ENCODE measurements at places on chromosomes 11 and 22.

DNA sequence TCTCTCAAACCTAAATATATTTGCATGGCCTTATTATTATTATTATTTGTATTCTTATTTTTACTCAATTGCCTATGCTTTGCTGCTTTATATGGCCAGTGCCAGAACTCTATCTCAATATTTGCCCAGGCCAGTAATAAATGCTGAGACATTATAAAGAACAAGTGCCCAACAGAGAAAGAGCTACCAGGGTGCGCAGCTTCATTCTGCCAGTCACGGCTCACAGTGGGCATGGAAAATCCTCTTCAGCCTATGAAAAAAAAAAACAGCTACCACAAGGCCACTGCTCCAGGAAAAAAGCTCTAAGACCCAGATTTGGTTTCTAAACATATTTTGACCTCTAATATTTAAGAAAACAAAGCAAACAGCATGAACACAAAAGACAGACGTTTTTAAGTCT is 1223.6 kb downstream of the LRRC4C start:
- no peak for DNase-seq

GRCh38 chr22:26555478-26555877 is 34.5 kb downstream of the TPST2 start:
- DNase-seq = no peak

DNA sequence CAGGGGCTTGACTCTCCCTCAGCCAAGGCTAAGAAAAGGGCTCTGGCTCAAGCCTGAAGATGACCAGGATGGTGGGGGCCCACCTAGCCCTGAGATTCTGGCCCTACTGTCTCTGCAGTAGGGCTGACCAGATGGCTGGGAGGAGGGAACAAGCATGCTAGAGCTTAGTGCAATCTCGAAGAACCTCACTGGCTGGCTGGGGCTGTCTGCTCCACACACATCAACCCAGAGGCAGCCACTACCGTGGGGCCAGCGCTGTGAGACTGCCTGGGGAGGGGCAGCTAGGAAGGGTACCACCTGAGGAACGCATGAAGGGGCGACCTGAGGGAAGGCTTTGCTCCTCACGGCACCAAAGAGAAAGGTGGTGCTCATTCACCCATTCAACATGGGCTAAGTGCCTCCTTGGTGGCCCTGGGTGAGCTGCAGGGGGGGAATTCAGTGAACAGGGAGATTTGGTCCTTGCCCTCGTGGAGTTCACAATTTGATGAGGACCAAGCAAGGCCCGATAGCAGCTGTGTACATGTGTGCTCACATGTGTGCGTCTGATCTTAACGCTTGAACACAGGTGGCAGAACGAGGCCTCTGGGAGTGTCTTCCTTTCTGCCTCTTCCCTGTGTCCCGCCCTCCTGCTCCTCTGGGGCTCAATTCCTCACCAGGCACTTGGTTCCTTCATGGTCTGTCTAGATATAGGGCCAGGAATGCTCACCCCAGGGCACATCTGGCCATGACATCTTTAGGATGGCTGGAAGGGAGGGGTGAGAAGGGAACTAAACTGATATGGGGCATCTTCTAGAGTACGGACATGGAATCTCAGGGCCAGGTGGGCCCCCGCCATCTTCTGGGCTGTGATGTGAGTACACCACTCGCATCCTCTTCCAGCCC is 102.3 kb upstream of the PITPNB start:
- no peak for DNase-seq

GRCh38 chr22:21982338-21982965 is at the start of gene TOP3B:
Gene TOP3B (minus strand): TSS chr22:21982787. CDS start chr22:21975709, 7,078 bp downstream.
- DNase-seq = peak; percentile 81

- peak; percentile 76 for DNase-seq
These were observed 537.4 kb upstream of the B3GAT1 start for GRCh38 chr11:134949121-134950090.

All from MG63 (cell line).